ENCODE measurements at places on chromosomes 4 and X. TPM values are rescaled to one million over a fixed set of nuclear protein-coding genes. Genes with fewer than 3 reads are reported as not detected.

The LEF1 gene
- total RNA-seq: 0.14 TPM

The NUDT10 gene
- total RNA-seq: 1.6 TPM

The ITM2A gene
- 0.14 TPM for total RNA-seq

The TACR3 gene
- not detected for total RNA-seq

The DGAT2L6 gene
- total RNA-seq: not detected

The VMA21 gene
- 31.0 TPM for total RNA-seq

The XG gene
- 7.9 TPM for total RNA-seq

The STPG2 gene
- total RNA-seq: 0.14 TPM

The HAND2 gene
- 79.9 TPM for total RNA-seq

The CCNQ gene
- 40.0 TPM for total RNA-seq

The BEND2 gene
- not detected for total RNA-seq

The PASD1 gene
- not detected for total RNA-seq

The USP17L21 gene
- not detected for total RNA-seq

The SSX2B gene
- not detected for total RNA-seq

The TBX22 gene
- total RNA-seq: not detected

The PPP1R2C gene
- total RNA-seq: not detected

The GATA1 gene
- not detected for total RNA-seq

The UGT8 gene
- total RNA-seq: not detected

The FDCSP gene
- not detected for total RNA-seq

The ADH1A gene
- not detected for total RNA-seq

The GSX2 gene
- total RNA-seq: not detected

Measured in smooth muscle cell of bladder (primary cell).